MCF 10A (cell line): ENCODE measurements at places on chromosomes 3 and 15. TPM values are rescaled to one million over a fixed set of nuclear protein-coding genes. Genes with fewer than 3 reads are reported as not detected.

DNA sequence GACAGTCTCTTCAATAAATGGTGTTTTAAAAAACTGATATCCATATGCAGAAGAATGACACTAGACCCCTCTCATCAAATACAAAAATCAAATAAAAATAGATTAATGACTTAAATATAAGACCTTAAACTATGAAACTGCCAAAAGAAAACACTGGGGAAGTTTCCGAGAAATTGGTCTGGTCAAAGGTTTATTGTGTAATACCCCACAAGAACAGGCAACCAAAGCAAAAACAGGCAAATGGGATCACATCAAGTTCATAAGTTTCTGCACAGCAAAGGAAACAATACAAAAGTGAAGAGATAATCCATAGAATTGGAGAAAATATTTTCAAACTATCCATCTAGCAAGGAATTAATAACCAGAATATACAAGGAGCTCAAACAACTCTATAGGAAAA, 126.2 kb downstream of the GOLIM4 start:
- H3K27ac ChIP-seq, result no peak overlapping the region
- no peak for DNase-seq
- H3K4me3 ChIP-seq, result no peak overlapping the region
- no peaks in the 10 kb centered on the region for H3K4me1 ChIP-seq
- no peaks in the 10 kb centered on the region for H3K36me3 ChIP-seq

DNA sequence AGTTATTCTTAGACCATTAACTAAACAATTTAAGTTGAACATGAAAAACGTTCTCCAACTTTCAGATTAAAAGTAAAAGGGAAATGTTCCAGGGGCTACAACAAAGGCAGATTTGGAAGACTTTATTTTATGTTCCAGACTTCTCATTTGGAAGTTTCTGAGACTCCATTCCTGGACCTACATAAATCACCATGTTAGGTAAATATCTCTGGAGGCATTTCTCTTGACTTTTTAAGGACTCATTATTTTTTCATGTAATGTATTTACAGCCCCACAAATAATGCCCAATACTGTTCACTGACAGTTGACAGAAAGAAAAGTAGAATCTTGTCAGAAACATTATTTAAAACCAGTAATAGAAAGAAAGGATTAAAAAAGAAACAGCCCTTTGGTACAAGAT, 352.1 kb downstream of the SLC9A9 start:
- no peak for DNase-seq
- no peaks in the 10 kb centered on the region for H3K36me3 ChIP-seq

- no peaks in the 10 kb centered on the region for H3K36me3 ChIP-seq
- H3K4me3 ChIP-seq, result peak overlapping the region; percentile 66
- peaks cover 23% of the 10 kb centered on the region for H3K27me3 ChIP-seq
- H3K4me1 ChIP-seq, result no peaks in the 10 kb centered on the region
- peak; percentile 22 for DNase-seq
Measured at GRCh38 chr3:13879102-13879945, 547 bp downstream of the WNT7A start.

DNA sequence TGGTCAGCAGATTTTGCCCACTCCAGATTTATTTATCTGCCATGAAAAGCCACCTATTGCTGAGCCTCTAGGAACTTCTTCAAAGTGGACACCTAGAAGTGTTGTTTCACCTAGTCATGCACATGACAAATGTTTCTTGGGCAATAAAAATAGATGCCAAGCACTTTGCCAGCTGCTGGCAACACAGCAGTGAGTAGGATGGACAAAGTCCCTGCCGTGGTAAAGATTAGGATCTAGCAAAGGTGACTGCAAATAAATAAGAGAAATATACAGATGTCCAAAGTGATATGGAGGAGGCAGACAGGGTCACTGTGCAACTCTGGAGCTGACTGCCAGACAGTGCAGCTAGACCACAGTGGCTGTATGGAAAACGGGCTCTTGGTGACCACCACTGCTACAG, 137.9 kb downstream of the SUCLG2 start:
- peaks cover 25% of the 10 kb centered on the region for H3K36me3 ChIP-seq
- no peak for DNase-seq
- no peaks in the 10 kb centered on the region for H3K4me1 ChIP-seq
- peak overlapping the region; percentile 27 for H3K27ac ChIP-seq
- no peak overlapping the region for H3K4me3 ChIP-seq
- no peaks in the 10 kb centered on the region for H3K27me3 ChIP-seq

Gene KCNH8
- 0.07 TPM in 1 of 2 replicates, not detected in the other for total RNA-seq

GRCh38 chr3:23389089-23389488, 186.0 kb downstream of the UBE2E2 start:
- peaks cover 8% of the 10 kb centered on the region for H3K4me1 ChIP-seq
- no peak for DNase-seq
- H3K4me3 ChIP-seq, result no peak overlapping the region
- no peaks in the 10 kb centered on the region for H3K36me3 ChIP-seq
- H3K27me3 ChIP-seq, result no peaks in the 10 kb centered on the region

GRCh38 chr3:36677331-36678007, 86.9 kb downstream of the DCLK3 start:
- peak; percentile 85 for DNase-seq
- H3K36me3 ChIP-seq, result peaks cover 6% of the 10 kb centered on the region
- peak overlapping the region; percentile 99 for H3K27ac ChIP-seq
- no peaks in the 10 kb centered on the region for H3K27me3 ChIP-seq

Gene ROPN1
- not detected in 2 replicates for total RNA-seq

- H3K36me3 ChIP-seq, result no peaks in the 10 kb centered on the region
- H3K4me3 ChIP-seq, result no peak overlapping the region
- no peaks in the 10 kb centered on the region for H3K27me3 ChIP-seq
- DNase-seq, result peak; percentile 74
Measured at GRCh38 chr15:101615986-101616848, 36.0 kb downstream of the TM2D3 start.

Gene SLC28A1
- total RNA-seq, result not detected in 2 replicates

GRCh38 chr3:196804773-196805172, 62.9 kb upstream of the SENP5 start:
- H3K4me1 ChIP-seq, result no peaks in the 10 kb centered on the region
- H3K36me3 ChIP-seq, result peaks cover 77% of the 10 kb centered on the region
- H3K27ac ChIP-seq, result no peak overlapping the region
- no peaks in the 10 kb centered on the region for H3K27me3 ChIP-seq
- H3K4me3 ChIP-seq, result no peak overlapping the region

GRCh38 chr15:100248236-100248635, 93.5 kb downstream of the ADAMTS17 start:
- H3K27me3 ChIP-seq, result no peaks in the 10 kb centered on the region
- H3K36me3 ChIP-seq, result peaks cover 6% of the 10 kb centered on the region
- no peak for DNase-seq
- no peaks in the 10 kb centered on the region for H3K4me1 ChIP-seq
- no peak overlapping the region for H3K4me3 ChIP-seq

Gene ANKUB1
- not detected in 2 replicates for total RNA-seq

GRCh38 chr15:66287461-66288057, 5.8 kb upstream of the DIS3L start:
- H3K27ac ChIP-seq, result no peak overlapping the region
- peak; percentile 56 for DNase-seq
- peaks cover 9% of the 10 kb centered on the region for H3K4me1 ChIP-seq
- no peaks in the 10 kb centered on the region for H3K27me3 ChIP-seq

DNA sequence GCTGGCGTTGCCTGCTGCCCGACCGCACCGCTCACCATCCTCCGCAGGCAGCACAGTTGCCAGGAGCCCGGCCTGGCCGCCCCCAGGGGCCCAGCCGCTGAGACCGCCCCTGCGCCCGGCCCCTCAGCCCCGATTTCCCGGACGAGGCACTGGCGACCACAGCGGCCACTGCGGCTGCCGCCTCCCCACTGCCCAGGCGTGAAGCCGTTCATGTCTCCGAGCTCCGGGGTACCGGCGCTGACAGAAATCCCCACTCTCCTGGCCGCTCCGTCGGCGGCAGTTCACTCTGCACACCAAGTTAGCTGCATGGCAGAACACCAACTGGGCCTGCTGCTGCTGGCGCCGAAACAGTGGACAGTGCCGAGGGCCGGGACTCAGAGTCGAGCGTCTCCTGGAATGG, 8.5 kb downstream of the SELENOT start:
- no peak overlapping the region for H3K4me3 ChIP-seq
- H3K4me1 ChIP-seq, result peaks cover 16% of the 10 kb centered on the region
- H3K27me3 ChIP-seq, result no peaks in the 10 kb centered on the region
- H3K36me3 ChIP-seq, result peaks cover 42% of the 10 kb centered on the region
- no peak for DNase-seq

Gene GPR62
- not detected in 2 replicates for total RNA-seq

Gene SOX2
- total RNA-seq, result not detected in 2 replicates

DNA sequence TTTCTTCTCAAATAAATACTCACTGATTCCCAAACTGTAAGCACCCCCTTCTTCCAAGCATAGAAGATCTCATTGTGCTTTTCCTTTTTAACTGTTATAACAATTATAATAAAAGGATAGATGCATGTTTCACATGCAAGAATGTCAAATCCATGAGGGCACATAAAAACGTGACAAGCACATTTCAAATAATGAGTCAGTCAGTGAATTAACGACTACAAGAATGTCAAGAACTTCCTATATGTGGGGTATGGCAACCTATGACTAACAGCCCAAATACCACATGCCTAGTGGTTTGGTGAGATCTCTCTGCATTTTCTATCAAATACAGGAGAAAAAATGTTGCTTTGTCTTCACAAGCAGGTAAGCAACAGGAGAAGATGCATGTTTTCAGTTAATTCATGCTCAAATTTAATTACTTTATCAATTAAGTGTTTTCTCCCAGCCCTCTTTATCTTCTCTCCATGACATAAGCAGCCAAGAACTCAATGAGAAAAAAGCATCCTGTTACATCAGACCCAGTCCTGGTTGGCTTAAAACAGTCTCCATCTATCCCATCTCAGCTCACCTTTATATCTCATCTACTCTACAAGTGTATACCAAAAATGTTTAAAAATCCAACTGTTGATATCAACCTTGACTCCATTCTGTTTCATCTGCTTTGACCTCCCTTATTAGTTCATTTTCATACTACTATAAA, 181.5 kb upstream of the LMCD1 start:
- peak; percentile 39 for DNase-seq
- no peak overlapping the region for H3K4me3 ChIP-seq
- peaks cover 4% of the 10 kb centered on the region for H3K4me1 ChIP-seq
- no peak overlapping the region for H3K27ac ChIP-seq

DNA sequence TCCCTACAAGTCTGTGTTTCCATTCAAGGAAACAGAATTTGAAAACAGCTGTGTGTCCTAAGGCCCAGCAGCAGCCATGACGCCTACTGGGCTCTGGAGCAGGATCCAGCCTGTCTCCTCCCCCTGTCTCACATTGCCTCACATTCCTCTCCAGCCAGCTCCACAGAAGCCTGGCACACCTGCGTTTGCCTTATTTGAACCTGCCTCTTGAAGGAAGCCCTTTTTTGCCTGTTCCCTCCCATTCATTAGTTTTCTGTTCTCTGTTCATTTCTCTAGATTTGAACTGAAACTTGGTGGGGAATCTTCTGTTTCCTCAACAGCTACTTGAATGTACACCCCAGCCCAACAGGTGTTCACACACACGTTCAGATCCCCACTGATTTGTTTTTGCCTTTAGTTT, 890.5 kb downstream of the TUSC7 start:
- H3K4me3 ChIP-seq, result no peak overlapping the region
- DNase-seq, result no peak
- no peak overlapping the region for H3K27ac ChIP-seq
- H3K27me3 ChIP-seq, result no peaks in the 10 kb centered on the region
- no peaks in the 10 kb centered on the region for H3K36me3 ChIP-seq

DNA sequence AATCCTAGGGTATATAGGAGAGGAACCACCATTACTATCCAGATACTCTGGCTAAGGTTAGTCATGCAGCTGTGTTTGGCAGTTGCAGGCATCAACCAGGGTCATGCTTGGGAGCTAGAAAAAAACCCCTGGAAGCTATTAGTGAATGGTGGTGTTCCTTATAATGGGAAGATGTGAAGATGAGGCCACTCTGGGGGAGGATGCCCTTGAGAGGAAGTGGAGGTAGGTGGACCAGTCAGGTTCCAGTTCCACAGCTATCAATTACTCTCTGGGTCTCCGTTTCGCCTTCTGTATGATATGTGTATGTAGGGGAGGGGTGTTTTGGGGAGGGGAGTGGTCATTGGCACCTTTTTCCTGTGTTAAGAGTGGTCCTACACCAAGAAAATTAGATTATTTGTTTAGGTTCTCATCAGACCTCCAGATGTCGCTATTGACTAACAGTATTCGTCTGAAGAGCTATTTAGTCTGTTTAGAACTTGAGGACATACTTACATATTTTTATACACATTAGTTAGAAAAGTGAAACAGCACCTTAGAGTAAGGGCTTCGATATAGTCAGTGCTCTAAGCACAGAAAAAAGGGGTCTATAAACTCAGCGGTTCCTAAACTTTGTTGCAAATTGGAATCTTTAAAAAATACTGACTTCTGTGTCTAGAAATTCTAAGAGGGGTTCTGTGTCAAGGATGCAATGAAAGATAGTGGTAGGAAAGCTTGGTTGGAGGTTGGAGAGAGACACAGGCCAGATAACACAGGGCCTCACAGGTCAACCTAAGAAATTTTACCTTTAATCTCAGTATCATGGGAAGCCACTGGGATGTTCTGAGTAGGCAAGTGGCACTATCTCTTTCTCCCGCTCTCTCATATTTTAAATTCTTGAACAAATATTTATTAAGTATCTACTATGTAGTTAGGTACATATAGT, 9.1 kb upstream of the HPS3 start:
- no peaks in the 10 kb centered on the region for H3K27me3 ChIP-seq
- H3K27ac ChIP-seq, result no peak overlapping the region
- peak; percentile 74 for DNase-seq
- H3K36me3 ChIP-seq, result no peaks in the 10 kb centered on the region
- no peak overlapping the region for H3K4me3 ChIP-seq

Gene CACNA2D3
- total RNA-seq, result 1.5 and 2.3 TPM in 2 replicates
